ENCODE measurements at places on chromosomes 7 and 10. TPM values are rescaled to one million over a fixed set of nuclear protein-coding genes. Genes with fewer than 3 reads are reported as not detected.

The DDC gene
- not detected for total RNA-seq

The CNPY1 gene
- total RNA-seq, result 0.10 TPM

The CALD1 gene
- 196 TPM for total RNA-seq

The SFMBT2 gene
- 5.8 TPM for total RNA-seq

The BCCIP gene
- 33.4 TPM for total RNA-seq

The SFTPD gene
- total RNA-seq, result not detected

The LRRC61 gene
- 3.0 TPM for total RNA-seq

The ABCB4 gene
- total RNA-seq, result 6.3 TPM

The SPACDR gene
- 0.49 TPM for total RNA-seq

The KCND2 gene
- total RNA-seq, result 0.79 TPM
